CD4-positive, alpha-beta T cell treated with Interleukin-2 at 100 ng/mL for 4 hours (primary cell): ENCODE measurements at places on chromosomes 6 and 20.

DNA sequence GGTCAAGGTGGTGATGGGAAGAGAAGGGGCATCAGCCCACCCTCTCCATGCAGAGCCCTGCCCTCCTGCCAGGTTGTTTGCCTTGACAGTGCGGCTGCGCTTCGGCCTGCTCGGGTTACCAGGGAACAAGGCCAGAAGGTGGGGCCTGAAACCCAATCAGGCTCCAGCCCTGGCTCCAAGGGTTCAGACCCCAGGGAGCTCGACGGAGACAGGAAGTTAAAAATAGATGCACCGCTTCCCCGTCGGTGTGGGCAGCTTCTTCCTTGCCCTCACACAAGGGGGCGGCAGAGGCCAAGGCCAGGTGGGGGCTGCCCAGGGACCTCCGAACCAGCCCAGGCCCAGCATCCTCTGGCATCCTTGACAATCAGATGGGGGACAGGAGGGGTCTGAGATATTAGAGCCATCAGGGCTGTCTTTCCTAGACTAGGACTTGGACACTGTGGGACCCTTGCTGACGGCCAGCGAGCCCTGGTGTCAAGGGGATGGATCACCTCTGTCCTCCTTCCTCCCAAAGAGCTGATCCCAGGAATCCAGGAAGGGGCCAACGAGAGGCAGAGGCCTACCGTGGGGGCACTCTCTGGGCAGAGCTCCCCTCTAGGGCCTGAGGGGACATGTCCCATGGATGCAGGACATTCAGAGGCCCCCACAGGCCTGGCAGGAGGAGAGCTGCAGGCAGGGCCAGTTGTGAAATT, 65.2 kb downstream of the RIPOR3 start:
- DNase-seq = no peak

DNA sequence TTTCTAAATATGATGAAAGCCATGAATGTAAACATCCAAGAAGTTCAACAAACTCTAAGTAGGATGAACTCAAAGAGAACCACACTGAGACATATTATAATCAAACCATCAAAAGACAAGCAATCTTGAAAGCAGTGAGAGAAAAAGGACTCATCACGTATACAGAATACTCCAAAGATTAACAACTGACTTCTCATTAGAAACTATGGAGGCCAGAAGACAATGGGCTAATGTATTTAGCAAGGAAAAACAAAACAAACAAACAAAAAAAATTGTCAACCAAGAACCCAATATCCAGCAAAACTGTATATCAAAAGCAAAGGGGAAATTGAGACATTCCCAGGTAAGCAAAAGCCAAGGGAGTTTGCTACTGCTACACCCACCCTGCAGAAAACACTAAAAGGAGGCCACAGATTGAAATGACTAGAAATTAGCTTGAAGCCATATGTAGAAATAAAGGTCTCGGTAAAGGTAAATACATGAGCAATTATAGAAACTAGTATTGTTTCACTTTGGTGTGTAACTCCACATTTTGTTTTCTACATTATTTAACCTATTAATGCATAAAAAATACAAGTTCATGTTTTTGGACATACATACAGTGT, 301.1 kb upstream of the QKI start:
- DNase-seq = no peak

DNA sequence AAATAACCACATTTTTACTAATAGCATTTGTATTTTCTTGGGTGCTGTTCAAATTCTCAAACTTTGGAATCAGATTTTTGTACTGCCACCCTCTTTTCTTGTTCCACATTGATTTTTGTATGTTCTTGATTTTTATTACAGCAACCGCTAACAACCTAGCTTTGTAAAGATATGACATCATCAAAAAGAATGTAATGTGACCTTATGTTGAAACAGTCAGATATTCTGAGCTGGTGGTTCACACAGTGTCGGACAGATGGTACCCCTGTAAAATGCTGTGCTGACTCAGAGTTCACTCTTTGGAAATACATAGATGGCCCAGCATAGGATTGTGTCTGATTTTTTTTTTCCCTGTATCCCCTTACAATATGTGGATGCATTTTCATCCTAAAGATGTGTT, 118.9 kb downstream of the QKI start:
- DNase-seq = no peak

GRCh38 chr6:138559143-138559542, 59.8 kb upstream of the NHSL1 start:
- DNase-seq = no peak

- no peak for DNase-seq
Measured at GRCh38 chr6:3341467-3341866, 82.7 kb downstream of the PSMG4 start.

- no peak for DNase-seq
Measured at GRCh38 chr6:33164176-33164575, 28.1 kb downstream of the COL11A2 start.

GRCh38 chr6:72552938-72553337, 68.9 kb upstream of the KCNQ5 start:
- DNase-seq = no peak

- DNase-seq = no peak
Measured at GRCh38 chr6:146357578-146358430, 185.8 kb upstream of the RAB32 start.
